ENCODE measurements at places on chromosomes 12 and 14.

- DNase-seq = no peak
These were observed 322.1 kb downstream of the ADGRD1 start for GRCh38 chr12:131275824-131276223.

- no peak for DNase-seq
These were observed 33.5 kb upstream of the ATP2A2 start for GRCh38 chr12:110247340-110248095.

DNA sequence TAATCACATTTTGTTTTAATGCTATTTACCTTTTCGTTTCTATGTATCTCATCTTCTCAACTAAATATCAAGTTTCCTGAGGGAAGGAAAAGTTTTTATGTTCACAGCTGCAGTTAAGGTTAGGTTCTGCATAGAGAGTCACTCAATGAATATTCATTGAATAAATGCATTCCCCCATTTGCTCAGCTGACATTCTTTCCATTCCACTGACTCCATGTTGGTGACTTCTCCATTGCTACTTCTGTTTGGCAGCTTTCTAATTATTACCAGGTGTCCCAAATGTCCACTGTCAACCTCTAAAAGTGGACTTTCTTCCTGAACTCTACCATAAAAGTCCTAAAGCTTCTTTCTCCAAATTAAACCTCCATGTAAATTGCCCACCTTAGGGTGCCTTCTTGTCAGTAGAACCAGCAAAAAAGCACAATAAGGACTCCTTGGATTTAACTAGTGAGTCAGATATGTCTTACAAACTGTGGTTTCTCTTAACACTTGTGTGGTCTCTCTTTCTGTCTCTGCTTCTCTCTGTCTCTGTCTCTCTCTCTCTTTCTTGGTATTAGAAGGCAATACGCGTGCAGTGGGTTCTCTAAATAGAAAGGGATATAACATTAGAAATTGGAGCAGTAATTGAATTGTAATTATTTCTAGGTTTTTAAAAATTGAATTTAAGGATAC is 85.9 kb downstream of the TMEM117 start:
- no peak for DNase-seq

DNA sequence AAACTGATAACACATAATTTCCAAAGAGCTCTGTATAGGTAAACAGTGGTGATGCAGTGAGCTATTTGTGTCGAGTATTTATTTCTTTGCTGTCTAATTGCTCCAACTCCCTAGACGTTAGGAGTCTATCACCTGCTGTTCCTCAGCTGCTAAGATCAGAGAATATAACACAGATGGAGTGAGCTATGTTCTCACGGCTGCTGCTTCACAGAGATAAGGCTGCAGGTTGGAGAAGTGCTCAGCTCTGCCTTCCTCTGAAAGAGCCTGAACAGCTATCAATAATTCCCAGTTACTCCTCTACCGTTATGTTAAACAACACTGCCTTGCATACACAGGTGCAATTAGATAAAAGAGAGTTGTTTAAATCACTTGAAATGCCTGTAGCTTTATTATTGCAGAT is 103.2 kb upstream of the MDGA2 start:
- DNase-seq = no peak

- no peak for DNase-seq
These were observed 4.5 kb downstream of the EDDM3A start for GRCh38 chr14:20750194-20750593.

GRCh38 chr12:130462558-130463274 is 125.0 kb downstream of the PIWIL1 start:
- DNase-seq = no peak

- no peak for DNase-seq
These were observed 12.2 kb downstream of the PRORP start for GRCh38 chr14:35134329-35135123.

- DNase-seq = no peak
These were observed 417.5 kb upstream of the ATP2B1 start for GRCh38 chr12:90126125-90126524.

DNA sequence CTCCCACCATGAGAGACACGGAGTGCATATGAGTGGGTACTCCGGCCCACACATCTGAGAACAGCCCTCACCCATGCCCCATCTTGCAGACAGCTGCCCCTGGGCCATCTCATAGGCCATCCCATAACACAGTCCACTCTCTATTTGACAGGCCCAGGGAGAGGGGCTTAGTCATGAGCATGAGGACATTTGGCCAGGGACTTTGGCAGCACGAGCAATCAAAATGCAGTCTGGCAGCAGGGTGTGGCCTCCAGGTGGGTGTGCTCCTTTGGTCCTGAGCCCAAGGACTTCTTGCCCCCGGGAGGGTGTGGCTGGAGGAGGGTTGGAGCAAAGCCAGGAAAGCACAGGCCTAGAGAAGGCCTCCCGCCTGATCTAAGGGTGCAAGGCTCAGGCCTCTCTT is 25.6 kb downstream of the EMP1 start:
- no peak for DNase-seq

- DNase-seq = no peak
These were observed 6.2 kb downstream of the ADCY6 start for GRCh38 chr12:48782457-48783395.

- no peak for DNase-seq
These were observed 41.0 kb downstream of the APPL2 start for GRCh38 chr12:105194947-105195346.

GRCh38 chr12:55626154-55626553 is 10.5 kb upstream of the OR10P1 start:
- no peak for DNase-seq

- DNase-seq = no peak
These were observed 11.7 kb upstream of the PRB4 start for GRCh38 chr12:11321980-11322379.

DNA sequence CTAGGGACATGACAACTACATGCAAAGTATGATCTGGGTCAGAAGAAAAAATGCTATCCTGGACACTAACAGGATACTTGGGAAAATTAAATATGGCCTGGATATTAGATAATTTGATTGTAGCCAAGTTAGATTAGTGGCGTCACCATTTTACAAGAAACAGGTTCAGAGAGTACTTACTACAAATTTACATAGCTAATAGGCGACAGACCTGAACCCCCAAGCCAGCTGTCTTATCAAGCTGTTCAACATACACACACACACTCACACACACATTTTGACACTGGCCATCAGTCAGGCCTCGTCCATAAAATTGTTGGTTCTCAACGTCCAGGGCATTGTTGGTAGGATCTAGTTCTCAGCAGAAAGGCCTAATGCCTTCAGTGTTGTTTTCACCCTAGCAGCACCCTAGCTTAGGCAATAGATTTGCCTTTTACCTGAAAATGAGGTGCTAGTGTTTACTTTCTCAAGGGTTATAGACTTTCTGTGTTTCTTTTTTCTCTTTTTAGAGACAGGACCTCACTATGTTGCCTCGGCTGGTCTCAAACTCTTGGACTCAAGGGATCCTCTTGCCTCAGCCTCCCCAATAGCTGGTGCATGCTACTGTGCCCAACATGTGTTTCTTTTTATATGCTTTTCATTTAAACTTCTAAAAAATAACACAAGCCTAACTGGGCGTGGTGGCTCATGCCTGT is 3.3 kb upstream of the C14orf93 start:
- no peak for DNase-seq

DNA sequence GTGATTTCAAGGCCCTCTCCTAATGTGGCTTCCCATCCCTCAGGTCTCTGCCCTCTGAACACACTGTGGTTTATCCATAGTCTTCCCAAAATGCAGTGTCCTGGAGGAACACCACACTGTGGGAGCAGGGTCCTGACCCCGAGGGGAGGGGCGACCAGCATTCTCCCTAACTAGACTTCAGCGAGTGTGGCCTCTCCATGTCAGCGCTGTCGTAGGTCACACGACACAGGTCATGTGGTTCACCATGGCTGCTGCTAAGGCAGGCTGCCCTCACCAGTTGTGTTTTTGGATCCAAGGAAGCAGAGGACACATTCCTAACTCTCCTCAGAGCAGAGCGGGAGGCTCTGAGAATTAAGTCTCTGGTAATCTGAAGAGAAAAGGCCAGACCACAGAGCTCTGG is 50.5 kb downstream of the SSH1 start:
- no peak for DNase-seq

DNA sequence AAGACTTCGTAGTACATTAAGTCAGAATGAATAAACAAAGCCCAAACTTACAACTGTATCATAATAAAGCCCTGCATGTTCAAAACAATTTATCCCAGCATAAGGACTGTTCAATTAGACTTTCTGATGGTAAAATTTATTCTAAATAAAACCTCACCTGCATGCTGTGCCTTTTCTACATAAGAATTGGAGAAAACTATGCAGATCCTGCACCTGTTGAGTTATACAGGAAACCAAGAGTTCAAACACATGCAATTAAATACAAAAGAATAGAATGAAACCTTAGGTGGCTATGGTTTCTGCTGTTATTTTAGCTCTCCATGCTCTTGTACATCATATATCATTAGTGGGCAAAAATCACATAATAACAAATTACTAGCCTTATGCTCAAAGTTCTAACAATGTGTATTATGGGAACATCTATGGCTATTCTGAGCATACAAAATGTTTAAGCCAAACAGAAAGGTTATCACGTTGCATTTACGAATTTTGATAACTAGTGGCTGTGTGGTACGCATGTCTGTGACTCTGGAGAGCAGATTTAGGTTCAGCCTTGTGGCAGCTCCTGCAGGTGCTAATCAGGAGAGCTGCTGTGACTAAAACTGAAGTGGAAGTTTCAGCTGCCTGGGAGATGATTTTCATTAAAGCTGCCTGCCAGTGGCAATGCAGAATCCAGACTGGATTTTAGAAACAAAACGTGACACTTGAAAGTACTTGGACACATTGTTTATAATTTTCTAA is 36.1 kb upstream of the LRFN5 start:
- DNase-seq = no peak

- no peak for DNase-seq
These were observed 761 bp upstream of the NDRG2 start for GRCh38 chr14:21025371-21026273.

GRCh38 chr12:111261911-111262676 is 106.8 kb downstream of the PHETA1 start:
- DNase-seq = no peak

GRCh38 chr12:41932470-41932991 is 212.1 kb downstream of the GXYLT1 start:
- no peak for DNase-seq

GRCh38 chr14:71625175-71625574 is 307.1 kb upstream of the RGS6 start:
- no peak for DNase-seq

- DNase-seq = no peak
These were observed 91.1 kb downstream of the FOXN3 start for GRCh38 chr14:89325959-89326358.

DNA sequence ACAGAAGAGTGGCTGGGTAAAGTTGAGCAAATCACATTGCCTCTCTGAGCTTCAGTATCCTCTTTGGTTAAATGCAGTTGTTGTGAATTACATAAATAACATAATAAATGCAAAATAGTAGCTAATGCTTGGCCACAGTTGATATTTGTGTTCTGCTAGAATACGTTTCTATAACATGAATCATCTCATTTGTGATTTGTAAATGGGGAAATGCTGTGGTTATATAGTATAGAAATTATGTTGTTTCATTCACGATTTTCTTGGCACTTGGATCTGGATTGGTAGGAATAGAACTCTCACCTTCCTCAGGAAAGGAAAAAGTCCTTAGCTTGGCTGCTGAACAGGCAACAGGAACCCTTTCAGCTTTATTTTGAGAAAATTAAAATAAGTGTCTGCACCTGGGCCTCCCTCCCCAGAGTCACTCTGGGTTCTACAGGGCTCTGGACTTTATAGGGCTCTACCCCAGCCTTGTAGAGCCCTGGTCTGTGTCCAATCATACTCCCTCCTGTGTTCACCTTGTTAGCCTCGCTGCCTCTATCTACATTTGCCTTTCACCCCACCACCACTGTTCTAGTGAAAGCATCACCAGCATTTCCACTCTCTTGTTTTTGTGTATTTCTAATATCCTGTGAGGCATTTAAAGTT is 107.7 kb upstream of the BCAT1 start:
- DNase-seq = no peak

GRCh38 chr14:51872396-51872795 is 12.0 kb downstream of the GNG2 start:
- no peak for DNase-seq

- DNase-seq = no peak
These were observed 769.8 kb upstream of the MGAT4C start for GRCh38 chr12:87025976-87026375.

- no peak for DNase-seq
These were observed 40.3 kb downstream of the BORCS5 start for GRCh38 chr12:12397184-12397583.

DNA sequence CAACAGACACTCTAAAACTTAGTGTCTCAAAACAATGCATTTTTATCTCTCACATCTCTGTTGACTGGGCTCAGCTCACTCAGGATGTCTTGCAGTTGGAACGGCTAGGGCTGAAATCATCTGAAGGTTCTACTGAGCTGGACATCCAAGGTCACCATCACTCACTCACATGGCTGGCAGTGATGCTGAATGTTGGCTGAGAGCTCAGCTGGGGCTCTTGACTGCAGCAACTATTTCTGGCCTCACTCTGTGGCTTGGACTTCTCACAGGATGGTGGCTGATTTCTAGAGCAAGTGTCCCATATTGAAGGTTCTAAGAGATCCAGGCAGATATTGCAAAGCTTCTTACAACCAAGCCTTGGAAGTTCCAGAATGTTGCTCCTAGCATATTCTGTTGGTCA is 166.5 kb downstream of the ZFP36L1 start:
- no peak for DNase-seq

- no peak for DNase-seq
These were observed 183.9 kb downstream of the APAF1 start for GRCh38 chr12:98828802-98829600.

DNA sequence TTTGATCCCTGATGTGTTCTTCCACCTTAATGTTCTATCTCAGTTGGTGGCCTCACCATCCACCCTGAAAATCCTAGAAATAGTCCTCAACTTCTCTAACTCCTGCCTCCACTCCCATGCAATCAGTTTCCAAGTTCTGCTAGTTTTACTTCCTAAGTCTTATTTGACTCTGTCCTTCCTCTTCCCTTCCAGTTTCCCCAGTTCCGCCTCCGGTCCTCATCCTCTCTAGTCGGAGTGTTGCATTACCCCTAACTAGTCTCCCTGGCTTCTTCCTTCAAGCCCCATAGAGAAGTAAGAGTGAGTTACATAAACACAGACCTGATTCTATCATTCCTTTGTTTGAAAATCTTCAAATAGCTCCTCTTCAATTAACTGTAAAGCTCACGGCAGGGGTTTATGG is 236.5 kb downstream of the GXYLT1 start:
- no peak for DNase-seq

DNA sequence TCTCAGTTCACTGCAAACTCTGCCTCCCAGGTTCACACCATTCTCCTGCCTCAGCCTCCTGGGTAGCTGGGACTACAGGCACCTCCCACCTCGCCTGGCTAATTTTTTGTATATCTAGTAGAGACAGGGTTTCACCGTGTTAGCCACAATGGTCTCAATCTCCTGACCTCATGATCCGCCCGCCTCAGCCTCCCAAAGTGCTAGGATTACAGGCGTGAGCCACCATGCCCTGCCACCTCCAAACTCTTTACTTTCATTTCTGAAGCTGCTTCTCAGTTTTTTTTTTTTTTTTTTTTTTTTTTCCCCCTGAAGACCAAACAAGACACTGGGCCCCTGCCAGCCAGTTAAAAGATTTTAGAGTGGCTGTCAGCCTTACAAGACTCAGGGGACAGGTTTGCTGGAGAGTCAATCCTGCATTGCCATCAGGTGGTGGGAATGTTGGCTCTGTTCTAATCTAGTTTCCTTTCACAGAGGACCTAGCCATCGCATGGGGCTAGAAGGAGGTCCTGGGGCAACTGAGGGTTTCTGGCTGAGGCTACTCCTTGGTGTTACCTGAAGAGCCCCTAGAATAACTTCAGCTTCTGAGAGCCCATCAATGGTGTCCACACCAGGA is 37.4 kb upstream of the HIGD1C start:
- no peak for DNase-seq

Data from T-helper 17 cell (primary cell).